ENCODE measurements at places on chromosomes 1 and 21. TPM values are rescaled to one million over a fixed set of nuclear protein-coding genes. Genes with fewer than 3 reads are reported as not detected.
A peak's percentile ranks its signal among the peaks of the same experiment; 100 is the strongest.

DNA sequence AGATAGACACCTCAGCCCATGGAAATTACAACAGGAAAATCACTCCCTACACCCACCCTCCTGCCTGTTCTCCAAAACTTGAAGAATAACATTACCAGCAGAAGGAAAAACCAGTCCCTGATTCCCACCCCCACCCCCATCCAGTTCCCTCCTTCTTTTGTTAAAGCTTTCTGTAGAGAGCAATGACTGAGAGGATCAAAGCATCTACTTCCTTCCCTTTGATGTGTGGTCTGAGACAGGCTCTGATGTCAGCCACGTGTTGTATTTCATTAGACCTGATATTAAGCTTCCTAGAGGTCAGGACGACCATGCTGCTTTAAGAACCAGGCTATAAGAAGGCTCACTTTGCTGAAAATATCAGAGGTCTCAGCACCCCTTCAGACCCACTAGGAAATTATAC, 73.9 kb upstream of the HAO2 start:
- DNase-seq: no peak

The ZNF683 gene
- not detected for total RNA-seq

GRCh38 chr1:82503822-82504221, 703.1 kb downstream of the ADGRL2 start:
- DNase-seq: no peak

The GPBP1L1 gene
- 62.3 TPM for total RNA-seq

GRCh38 chr1:77888081-77888780, at the start of gene NEXN:
Gene NEXN, plus strand, starts transcription at chr1:77888624. Its CDS starts 27,483 bp downstream, at chr1:77916107.
- DNase-seq: peak; percentile 89

The FCRLA gene
- total RNA-seq: not detected

GRCh38 chr21:45591619-45592207, 49.5 kb upstream of the SLC19A1 start:
- no peak for DNase-seq

GRCh38 chr1:68218490-68218889, 13.8 kb downstream of the WLS start:
- DNase-seq: no peak

DNA sequence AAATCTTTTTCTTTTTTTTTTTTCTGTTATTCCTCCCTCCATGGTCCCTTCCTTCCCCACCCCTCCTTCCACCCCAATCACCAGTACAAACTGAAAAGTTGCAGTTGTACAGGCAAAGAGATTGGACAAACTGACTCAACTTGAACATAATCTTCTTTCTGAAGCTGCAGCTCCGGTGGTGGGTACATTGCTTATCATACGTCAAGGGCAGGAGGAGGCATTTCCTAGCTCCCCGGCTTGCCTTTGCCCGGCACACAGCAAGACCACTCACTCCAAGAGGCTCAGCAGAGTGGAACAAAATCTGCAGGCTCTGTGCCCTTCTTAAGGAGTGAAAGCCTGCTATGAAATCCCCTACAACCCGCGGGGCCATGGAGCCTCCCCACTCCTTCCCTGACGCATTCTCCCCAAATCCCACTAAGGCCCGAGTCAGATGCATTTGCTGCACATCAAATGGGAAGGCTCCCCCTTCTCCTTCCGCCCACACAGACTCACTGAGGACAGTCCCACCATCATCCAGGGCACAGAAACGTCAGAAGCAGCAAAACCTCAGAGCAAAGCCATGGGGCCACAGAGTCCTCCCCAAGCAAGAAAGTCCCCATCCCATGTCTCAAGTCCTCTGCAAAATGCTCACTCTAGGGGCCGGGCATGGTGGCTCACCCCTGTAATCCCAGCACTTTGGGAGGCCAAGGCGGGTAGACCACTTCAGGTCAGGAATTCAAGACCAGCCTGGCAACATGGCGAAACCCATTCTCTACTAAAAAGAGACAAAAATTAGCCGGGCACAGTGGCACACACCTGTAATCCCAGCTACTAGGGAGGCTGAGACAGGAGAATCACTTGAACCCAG, 45.9 kb downstream of the SYF2 start:
- DNase-seq: no peak

DNA sequence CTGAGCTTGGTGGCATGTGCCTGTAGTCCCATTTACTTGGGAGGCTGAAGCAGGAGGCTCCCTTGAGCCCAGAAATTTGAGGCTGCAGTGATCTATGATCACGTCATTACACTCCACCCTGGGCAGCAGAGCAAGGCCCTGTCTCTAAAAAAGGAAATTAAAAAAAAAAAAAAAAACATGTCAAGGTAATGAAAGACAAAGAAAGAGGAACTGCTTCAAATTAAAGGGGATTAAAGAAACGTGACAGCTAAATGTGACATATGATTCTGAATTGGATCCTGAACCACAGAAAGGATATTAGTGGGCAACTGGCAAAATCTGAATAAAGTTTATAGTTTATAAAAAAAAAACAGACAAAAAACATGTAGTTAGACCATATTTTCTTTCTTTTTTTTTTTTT, 3.8 kb upstream of the C2CD4D start:
- DNase-seq: no peak

- no peak for DNase-seq
Measured at GRCh38 chr1:20248971-20249612, 41.6 kb upstream of the VWA5B1 start.

DNA sequence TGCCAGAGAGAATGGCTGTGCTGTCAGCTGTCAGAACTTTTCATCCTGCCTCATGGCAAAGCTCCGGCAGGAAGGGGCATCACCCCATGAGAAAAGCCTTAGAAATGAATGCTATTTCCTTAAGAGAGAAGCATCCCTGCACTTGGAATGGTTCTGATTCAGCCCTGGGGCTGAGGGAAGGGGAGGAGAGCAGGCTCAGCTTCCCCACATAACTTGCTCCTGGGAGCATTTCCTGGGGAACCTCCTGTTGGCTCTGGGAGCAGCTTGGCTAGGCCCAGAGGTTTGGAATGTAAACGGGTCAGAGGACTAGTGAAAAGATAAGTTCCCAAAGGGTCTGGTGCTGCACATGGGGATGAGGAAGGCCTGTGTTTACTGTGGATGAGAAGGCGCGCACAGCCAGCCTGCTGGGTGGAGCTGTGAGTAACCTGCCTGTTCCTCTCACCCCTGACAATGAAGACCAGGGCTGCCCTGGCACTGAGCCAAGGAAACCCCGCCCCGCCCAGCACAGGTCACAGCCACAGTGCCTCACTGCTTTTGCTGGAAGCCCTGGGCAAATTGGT, 5.0 kb downstream of the PRELP start:
- peak; percentile 76 for DNase-seq

The OLIG2 gene
- 0.08 TPM for total RNA-seq

GRCh38 chr1:43565600-43566360, 35.1 kb downstream of the PTPRF start:
- DNase-seq: peak; percentile 63

DNA sequence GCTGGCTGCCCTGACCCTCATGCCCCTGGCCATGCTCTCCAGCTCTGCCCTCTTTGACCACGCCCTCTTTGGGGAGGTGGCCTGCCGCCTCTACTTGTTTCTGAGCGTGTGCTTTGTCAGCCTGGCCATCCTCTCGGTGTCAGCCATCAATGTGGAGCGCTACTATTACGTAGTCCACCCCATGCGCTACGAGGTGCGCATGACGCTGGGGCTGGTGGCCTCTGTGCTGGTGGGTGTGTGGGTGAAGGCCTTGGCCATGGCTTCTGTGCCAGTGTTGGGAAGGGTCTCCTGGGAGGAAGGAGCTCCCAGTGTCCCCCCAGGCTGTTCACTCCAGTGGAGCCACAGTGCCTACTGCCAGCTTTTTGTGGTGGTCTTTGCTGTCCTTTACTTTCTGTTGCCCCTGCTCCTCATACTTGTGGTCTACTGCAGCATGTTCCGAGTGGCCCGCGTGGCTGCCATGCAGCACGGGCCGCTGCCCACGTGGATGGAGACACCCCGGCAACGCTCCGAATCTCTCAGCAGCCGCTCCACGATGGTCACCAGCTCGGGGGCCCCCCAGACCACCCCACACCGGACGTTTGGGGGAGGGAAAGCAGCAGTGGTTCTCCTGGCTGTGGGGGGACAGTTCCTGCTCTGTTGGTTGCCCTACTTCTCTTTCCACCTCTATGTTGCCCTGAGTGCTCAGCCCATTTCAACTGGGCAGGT, 3.8 kb downstream of the GPR61 start:
- DNase-seq: no peak

DNA sequence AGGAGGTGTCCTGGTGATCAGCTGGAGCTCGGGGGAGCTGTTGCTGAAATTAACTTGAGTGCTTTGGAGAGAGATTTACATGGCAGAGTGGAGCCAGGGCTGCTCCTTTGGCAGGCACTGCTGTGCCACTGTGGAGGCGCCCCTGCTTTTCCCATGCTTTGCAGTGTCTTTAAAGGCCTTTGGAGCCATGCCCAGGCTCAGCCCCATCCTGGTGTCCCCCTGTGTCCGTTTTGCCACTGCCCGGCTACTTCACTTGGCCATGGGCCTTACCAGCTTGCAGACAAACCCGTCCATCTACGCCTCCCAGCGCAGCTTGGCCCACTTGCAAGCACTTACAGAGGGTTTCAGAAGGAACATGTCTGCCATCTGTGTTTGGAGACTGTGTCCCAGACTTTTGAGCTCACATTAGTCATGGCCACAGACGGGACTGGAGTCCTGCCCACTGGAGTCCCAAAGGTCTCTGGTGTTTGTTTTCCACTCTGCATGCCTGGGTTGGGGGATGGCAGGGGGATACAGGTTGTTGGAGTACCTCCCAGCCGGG, 18.2 kb upstream of the LAMTOR5 start:
- DNase-seq: peak; percentile 68

- DNase-seq: no peak
Measured at GRCh38 chr1:88661951-88662699, 21.9 kb upstream of the PKN2 start.

DNA sequence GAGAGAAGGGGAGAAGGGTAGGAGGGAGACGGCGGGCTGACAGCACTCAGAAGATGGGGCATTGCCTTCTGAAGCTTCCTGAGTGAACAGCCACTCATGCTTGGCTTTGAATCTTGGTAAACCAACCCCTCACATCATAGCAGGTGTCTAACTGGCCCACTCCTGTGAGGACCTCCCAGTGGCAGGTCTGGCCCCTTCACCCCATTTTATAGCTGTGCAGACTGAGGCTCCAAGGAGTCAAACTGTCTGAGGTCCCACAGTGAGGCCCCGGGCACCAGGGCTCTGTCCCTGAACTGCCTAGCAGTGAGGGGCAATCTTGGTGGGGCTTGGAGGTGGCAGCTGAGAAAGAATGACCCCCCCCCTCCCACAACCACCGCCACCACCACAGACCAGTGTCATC, 41.0 kb downstream of the SDC3 start:
- DNase-seq: no peak

- no peak for DNase-seq
Measured at GRCh38 chr1:54606096-54606989, 17.0 kb downstream of the FAM151A start.

The APOBEC4 gene
- total RNA-seq: not detected

DNA sequence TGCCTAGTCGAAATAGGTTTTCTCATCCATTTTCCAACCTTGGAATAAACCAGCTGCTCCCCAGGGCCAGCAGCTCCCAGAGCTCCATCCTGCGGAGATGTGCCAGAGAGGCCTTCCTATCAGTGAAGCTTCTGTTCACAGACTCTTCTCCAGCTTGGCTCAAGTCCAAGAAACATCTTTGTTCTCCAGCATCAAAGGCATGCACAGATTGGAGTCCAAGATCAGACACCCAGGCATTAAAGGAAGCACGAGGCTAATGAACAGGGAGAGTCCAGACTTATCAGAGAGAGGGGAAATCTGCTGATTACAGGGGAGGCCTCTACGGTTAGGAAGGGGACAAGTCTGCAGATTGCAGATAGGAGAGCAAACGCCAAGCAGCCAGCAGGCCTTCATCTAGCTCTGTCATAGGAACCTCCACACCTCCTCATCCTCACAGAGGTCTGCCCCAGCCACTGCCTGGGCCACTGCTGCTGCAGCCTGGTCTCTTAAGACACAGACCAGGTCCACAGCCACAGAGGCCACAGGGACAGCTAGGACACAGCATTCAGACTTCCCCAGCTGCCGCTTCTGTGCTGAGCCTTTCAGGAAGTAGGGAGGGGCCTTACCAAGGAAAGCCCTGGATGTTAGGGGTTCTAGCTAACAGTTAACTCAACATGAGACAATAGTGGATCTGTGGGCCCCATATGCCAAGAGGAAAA, 3.4 kb downstream of the PRR9 start:
- no peak for DNase-seq

- DNase-seq: no peak
Measured at GRCh38 chr1:203126151-203126865, 1.2 kb upstream of the ADORA1 start.

The RGS4 gene
- 0.69 TPM for total RNA-seq

- DNase-seq: peak; percentile 9
Measured at GRCh38 chr21:45916011-45916840, 65.3 kb upstream of the COL6A1 start.

The C1orf115 gene
- 4.7 TPM for total RNA-seq

The NOTCH2 gene
- 18.4 TPM for total RNA-seq

DNA sequence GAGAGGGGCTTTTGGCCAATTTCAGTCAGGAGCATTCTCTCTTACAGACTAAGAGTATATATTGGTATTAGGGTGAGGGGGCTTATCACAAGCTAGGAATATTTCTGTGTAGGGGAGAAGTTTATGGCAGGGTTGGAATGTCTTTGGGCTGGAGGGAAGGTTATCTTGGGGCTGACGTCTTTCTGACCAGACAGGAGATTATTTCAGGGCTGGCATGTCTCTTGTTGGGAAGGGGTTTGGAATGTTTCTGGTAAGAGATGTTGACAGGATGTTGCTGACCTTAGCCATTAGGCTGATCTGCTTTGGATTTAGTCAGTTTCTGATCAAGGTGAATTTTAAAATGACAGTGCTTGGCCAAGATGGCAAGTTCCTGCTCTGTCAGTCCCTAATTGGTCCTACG, 17.8 kb upstream of the HSD3B1 start:
- DNase-seq: no peak

DNA sequence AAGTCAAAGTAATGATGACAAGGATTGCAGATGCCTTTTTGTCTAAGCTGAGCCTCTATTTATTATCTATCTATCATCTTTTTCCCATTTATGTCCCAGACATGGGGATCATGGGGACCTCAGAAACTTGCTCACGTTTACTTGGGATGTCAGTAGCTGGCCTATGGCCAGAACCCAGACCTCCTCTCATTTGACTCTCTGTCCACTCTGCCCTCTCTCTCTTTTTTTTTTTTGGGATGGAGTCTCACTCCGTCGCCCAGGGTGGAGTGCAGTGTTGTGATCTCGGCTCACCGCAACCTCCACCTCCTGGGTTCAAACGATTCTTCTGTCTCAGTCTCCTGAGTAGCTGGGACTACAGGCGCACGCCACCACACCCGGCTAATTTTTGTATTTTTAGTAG, 3.7 kb upstream of the ID3 start:
- DNase-seq: no peak

GRCh38 chr1:231940701-231941100, 314.1 kb downstream of the DISC1 start:
- DNase-seq: no peak

- no peak for DNase-seq
Measured at GRCh38 chr21:18204931-18205330, 39.7 kb upstream of the CHODL start.

DNA sequence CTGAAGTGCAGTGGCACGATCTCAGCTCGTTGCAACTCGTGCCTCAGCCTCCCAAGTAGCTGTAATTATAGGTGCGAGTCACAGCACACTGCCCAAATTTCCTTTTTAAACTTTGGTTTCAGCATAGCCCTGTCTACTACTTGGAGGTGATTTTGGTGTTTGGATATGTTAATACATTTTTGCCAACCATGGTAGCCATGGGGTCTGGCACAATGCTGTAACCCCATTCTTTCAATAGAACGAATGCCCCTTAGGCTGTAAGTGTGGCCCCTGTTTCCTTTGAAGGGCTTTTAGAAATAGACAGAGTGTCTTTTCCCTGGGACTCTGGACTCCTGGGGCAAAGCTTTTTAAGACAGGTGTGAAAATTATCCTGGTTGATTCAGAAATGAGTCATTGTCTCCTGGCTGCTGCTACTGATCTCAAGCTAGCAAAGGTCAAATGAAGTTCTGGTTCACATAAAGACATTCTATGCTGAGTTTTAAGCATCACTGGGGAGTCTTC, 141.1 kb upstream of the RUNX1 start:
- DNase-seq: no peak
